ENCODE measurements at places on chromosomes 5 and 9.

GRCh38 chr9:13331320-13331719, 51.8 kb upstream of the MPDZ start:
- DNase-seq, result no peak

GRCh38 chr5:62960781-62961180, 382.2 kb downstream of the LRRC70 start:
- DNase-seq, result no peak

DNA sequence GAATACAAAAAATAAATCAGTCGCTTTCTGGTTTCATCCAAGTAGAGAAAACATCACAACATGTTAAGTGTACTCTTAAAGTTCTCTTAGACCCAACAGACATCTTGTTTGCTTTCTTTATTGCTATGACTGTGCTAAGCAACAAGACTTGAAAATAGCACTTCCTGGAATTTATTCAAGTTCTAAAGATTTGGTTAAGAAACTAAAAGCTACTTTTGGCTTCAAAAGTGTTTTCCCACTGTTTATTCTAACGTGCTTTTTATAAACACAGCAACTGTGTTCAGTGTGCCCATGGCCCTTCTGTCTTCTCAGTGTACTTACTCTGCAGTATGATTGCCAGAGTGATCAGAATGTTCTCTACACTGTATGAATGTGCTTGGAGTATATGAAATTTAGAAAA, 109.8 kb downstream of the GIN1 start:
- no peak for DNase-seq

- no peak for DNase-seq
Measured at GRCh38 chr5:96852759-96853158, 23.5 kb upstream of the ERAP2 start.
